ENCODE measurements at places on chromosomes 3 and 15.

GRCh38 chr3:119257654-119258410, 17.2 kb upstream of the B4GALT4 start:
- DNase-seq = peak; percentile 29

GRCh38 chr3:172158741-172159140, 119.4 kb downstream of the FNDC3B start:
- no peak for DNase-seq

- no peak for DNase-seq
Observed at GRCh38 chr3:161265916-161266571, 44.9 kb downstream of the NMD3 start.

DNA sequence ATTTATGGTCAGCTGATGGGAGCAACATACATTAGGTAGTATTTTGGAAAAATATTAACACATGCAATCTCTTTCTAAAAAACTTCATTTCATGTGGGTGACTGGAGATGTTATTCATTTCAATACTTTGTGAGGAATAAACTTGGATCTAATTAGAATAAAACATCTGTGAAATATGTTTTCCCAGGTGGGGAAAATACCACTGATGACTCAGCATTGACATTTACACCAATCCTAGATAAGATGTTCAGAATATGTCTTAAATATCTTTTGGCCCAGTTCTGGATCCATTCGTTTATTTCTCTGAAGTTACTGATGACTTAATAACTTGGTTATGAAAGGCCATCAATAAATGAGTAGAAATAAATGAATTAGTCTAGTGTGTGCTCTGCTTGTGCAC, 247.6 kb downstream of the CHST2 start:
- DNase-seq = no peak

DNA sequence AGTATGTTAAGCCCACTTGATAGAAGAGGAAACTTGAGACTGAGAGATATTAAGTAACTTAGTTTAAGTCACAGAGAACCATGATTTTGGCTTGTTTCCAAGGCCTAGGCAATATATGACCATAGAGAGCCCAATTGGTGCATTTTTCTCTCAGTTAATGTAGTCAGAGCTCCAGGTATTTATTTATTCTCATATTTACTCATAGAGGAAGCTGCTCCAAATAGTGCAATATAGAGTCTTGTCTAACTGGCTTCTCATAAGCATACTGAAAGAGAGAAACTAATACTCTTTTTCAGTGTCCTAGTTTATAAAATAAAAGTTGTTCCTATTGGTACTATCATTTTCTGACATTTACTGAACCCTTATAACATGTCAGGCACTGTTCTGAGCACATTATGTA, 15.2 kb downstream of the TRNT1 start:
- no peak for DNase-seq

DNA sequence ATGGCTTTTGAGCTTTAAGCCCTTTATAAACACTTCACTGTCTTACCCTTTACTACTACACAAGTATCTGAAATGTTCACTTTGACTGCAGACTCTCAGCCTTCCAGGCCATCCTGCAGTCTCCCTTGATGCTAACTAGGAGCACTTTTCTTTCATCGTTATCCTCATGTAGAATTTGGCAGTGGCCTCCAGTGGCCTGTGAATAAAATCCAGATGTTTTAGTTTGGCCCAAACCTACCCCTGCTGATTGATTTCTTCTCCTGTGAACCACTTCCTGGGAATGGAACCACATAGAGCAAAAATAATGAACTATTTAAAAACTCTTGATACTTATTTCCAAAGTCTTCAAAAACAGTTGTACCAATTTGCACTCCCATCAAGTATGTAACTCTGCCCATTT, 271.9 kb downstream of the FEZF2 start:
- DNase-seq = no peak

GRCh38 chr3:24302396-24302795, 192.3 kb downstream of the THRB start:
- no peak for DNase-seq

DNA sequence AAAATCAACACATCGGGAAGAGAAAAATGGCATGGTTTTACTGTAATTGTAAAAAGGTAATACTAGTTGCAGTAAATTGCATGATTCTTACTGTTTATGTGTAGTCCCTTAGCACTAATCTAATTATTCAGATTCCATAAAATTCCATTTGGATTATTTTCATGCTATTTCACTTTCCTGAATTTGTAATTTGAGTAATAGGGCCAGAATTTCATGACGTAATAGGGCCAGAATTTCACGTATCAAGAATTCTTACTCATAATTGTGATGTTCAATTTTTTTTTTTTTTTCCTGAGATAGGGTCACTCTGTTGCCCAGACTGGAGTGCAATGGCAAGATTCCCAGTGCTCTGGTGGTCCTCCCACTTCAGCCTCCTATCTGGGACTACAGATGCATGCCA, 2.9 kb upstream of the U2SURP start:
- no peak for DNase-seq

All from KBM-7 (cell line).